A172 (cell line): ENCODE measurements at places on chromosomes 13 and 19. TPM values are rescaled to one million over a fixed set of nuclear protein-coding genes. Genes with fewer than 3 reads are reported as not detected.

DNA sequence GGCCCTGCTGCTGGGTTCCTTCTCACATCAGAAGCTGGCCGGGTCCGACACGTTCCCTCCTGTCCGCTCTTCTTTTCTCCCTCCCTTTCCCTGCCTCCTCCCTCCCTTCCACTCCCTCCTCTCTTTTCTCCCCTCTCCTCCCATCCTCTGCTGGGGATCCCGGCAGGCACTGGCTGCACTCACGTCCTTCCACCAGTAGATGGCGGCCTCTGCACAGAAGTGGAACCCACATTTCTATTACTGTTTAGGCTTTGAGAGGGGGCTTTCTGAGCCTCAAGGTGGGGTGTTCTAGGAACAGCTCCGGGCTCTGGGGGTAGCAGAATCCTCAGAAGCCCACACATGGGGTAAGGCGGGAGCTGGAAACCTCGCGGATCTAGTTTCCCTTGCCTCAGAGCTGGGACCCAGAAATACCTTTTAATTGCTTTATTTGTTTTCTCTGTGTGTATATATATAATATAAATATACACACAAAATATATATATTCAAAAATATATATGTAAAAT, 294.2 kb downstream of the ZNF536 start:
- DNase-seq = peak; percentile 18

DNA sequence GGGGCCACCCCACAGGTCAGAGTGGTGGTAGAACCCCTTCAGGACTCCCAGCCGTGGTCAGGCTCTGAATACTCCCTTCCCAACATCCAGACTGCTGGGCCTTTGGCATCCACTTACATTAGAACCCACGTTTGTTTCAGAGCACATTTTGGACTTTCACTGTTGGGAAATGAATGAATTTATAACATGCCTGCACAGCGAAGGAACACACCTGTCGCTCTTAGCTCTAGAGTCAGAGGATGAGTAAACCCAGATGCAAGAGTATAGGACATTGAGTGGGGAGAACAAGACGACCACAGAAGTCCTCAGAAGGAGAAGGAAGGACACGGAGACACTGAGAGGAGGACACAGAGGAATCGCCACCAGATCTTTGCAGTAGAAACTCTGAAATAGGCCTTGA, 30.9 kb downstream of the SHISA2 start:
- no peak for DNase-seq

- DNase-seq = no peak
Observed at GRCh38 chr19:38250821-38251563, 5.2 kb downstream of the PPP1R14A start.

DNA sequence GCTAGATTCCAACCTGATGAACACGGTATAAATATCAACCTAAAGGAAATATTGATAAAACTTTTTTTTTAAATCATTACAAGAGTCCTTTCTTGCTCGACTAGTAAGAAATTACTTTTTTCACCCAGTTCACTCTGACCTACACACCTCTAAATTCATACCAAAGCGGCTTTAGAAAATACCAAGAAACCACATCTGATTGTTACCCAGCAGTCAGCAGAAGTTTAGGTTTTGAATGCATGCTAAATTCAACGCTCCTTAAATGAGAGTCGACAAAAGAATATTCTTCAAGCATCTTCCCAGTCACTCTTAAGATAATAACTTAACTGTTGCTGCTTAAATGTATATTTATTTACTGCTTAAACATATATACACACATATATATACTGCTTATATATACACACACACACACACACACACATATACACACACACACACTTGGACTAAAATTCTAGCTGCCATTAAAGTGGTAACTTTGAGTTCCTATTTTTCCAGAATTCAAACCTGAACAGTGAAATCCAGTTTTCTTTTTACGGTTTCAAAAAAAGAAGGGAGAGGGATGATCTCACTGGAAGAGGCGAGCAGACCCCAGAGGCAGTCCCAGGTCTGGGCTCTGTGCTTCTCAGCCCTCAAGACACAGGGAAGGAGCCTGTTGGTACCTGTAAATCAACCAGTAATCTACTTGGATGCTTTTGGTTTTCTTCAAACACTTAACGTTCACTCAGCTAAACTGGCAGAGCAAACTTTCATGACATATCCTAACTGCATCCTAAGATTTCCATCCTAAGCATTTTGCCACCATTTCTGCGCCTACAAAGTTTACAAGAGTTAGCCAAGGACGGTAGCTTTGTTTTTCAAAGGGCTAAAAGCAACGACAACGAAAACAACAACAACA, 1.7 kb downstream of the STK24 start:
- peak; percentile 13 for DNase-seq

The ACER1 gene
- not detected in 2 replicates for total RNA-seq

The SPATA13 gene
- 3.4 and 4.8 TPM in 2 replicates for total RNA-seq

GRCh38 chr19:46886546-46887239, 25.9 kb downstream of the ARHGAP35 start:
- DNase-seq = peak; percentile 25

DNA sequence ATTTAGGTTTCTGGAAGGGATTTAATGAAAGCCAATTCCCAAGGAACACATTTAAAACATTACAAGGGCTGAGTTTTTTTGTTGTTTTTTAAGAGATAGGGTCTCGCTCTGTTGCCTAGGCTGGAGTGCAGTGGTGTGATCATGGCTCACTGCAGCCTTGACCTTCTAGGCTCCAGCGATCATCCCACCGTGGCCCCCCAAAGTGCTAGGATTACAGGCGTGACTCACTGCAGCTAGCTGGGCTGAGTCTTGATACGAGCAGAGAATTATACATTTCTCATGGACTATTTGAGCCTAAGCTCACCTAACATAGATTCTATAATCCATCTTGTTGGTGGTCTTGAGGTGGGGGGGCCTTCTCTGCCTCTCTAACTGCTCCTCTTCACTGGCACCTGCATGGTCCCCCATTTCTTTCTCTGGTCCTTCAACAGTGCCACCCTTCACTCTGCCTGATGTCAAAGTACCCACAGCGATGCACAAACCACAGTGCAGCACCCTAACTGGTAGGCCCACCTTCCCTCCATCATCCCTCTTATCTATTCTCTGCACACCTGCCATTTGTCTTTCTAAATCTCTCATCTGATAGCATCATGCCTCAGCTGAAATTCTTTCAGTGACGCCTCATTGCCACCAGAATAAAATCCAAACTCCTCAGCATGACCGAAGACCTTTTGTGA, 37.4 kb downstream of the DOCK9 start:
- DNase-seq = no peak

- no peak for DNase-seq
Observed at GRCh38 chr13:100510208-100510957, 78.2 kb downstream of the GGACT start.

DNA sequence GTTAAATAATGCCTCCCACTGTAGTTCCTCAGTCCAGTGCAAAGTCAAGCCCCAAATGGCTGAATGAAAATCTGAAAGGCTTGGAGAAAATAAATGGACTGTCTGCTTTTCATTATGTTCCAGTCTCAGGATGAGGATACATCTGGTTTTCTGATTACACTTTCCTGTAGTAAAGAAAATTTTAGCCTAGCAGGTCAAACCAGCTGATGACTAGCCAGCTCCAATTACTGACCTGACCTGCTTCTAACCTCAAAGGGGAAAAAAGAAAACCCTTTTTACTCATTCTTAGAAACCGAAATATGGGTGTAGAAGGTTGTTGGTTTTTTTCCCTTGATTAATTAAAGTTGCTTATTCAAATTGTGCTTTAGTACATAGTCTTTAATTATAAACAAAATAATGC, 418.4 kb downstream of the EFNB2 start:
- no peak for DNase-seq

GRCh38 chr13:106163426-106163825, 372.0 kb downstream of the EFNB2 start:
- DNase-seq = no peak

DNA sequence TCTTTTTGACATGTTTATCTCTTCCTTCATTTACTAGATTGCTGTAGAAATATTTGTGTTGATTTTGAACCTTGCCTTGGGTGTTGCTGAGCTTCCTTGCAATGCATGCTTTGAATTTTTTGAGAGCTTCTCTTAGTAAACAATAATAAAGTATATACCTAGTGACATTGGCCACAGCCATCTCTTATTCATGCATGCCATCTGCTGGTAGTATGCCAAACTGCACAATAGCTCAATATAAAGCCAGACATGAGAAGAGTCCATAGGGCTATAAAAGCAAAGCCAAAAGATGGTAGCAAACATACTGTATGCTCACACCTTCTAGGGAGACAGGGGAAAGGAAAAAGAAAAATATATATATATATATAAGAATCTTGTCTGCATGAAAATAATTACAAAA, 18.9 kb upstream of the ZSCAN5A start:
- DNase-seq = peak; percentile 69

- no peak for DNase-seq
Observed at GRCh38 chr13:66344805-66345517, 885.2 kb downstream of the PCDH9 start.

The WDR88 gene
- not detected in 2 replicates for total RNA-seq

GRCh38 chr19:6273701-6274601, 5.8 kb downstream of the MLLT1 start:
- peak; percentile 91 for DNase-seq

The ZNF546 gene
- total RNA-seq = 1.1 and 3.7 TPM in 2 replicates

- no peak for DNase-seq
Observed at GRCh38 chr13:99299256-99299919, 7.8 kb downstream of the GPR183 start.

The TICAM1 gene
- 1.4 and 2.9 TPM in 2 replicates for total RNA-seq

The ICAM4 gene
- total RNA-seq = 0.09 and 0.24 TPM in 2 replicates

- no peak for DNase-seq
Observed at GRCh38 chr13:101930331-101930730, 471.5 kb downstream of the FGF14 start.

GRCh38 chr19:41626877-41627276, at the start of gene CEACAM4:
Gene CEACAM4, minus strand, starts transcription at chr19:41627074. Its CDS starts 111 bp downstream, at chr19:41626963.
- DNase-seq = no peak

- DNase-seq = no peak
Observed at GRCh38 chr13:110714797-110715394, 1.4 kb downstream of the ING1 start.

DNA sequence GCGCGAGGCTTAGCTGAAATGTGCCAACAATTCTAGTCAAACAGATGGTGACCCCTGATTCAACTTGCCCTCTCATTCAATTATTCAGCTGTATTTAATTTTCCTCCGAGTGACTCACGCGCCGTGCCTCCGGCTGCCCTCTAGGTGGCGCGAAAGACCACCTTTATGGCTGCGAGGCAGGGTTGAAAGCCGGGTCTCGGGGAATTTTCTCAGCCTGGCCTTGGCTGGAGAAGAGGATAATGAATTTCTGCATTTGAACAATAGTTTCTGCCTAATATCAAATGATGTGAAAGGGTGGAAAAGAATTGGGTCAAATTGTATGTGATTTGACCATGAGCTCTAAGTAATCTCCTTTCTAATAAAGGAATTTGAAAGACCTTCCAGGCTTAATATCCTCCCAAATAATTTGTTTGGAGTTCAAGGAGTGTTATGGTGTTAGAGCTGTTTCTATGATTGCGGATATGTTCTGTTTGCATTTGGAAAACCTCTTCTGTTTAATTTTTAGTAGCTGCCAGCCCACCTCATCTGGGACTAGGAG, 310.9 kb downstream of the ZNF536 start:
- peak; percentile 79 for DNase-seq

DNA sequence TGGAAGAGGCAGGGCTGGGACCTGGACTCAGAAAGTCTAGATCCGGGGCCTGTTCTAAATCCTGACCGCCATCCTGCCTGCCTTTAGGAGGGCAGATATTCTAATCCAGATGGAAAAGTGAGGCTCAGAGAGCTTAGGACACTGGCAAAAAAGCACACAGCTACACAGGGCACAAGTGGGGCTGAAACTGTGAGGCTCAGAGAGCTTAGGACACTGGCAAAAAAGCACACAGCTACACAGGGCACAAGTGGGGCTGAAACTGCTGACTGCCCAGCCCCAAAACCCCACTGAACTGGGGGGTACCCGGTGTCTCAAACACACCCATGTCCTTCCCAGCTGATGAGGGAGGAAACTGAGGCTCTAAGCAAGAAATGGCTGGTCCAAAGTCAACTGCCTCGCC, 2.0 kb downstream of the AKT1S1 start:
- no peak for DNase-seq

- DNase-seq = peak; percentile 84
Observed at GRCh38 chr19:38290631-38291147, 13.4 kb upstream of the C19orf33 start.

DNA sequence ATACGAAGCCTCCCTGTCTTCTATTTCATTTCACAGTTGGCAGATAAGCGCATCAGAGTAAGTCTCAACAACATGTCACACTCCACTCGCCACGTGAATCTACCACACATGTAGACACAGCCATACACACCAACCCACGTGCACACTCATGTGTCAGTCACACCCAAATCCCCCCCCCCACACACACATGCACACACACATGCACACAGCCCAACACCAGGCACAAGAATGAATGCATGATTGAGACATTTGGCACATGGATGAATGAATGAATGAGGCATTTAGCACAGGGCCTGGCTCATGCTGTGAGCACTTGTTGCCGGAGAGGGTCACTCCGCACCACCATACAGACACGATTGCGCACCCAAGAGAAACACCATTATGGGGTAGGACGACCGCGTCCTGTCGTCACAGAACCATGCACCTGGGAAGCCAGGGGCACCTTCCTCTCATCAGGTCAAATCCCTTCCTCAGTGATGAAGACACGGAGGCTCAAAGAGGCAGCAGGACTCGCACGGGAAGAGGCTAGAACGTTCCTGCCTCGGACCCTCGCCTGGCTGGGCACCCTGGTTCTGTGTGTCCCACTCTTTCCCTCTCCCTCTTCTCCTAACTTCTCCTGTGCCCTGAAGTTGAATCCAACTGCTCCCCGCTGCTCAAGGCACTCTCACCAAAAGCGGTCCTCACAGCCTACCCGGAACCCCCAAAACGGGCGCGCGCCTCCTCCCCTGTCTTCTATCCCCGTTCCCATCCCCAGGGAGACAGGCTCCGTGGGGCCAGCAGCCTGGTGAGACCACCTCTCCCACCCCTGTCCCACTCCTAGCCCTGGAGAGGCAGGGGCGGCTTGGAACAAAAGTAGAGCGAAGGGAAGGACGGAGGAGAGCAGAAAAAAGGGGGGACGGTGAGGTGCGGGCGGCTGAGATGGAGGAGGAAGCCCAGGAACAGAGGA, 1.3 kb downstream of the MEIS3 start:
- DNase-seq = no peak

The UBL5 gene
- 506 and 560 TPM in 2 replicates for total RNA-seq

DNA sequence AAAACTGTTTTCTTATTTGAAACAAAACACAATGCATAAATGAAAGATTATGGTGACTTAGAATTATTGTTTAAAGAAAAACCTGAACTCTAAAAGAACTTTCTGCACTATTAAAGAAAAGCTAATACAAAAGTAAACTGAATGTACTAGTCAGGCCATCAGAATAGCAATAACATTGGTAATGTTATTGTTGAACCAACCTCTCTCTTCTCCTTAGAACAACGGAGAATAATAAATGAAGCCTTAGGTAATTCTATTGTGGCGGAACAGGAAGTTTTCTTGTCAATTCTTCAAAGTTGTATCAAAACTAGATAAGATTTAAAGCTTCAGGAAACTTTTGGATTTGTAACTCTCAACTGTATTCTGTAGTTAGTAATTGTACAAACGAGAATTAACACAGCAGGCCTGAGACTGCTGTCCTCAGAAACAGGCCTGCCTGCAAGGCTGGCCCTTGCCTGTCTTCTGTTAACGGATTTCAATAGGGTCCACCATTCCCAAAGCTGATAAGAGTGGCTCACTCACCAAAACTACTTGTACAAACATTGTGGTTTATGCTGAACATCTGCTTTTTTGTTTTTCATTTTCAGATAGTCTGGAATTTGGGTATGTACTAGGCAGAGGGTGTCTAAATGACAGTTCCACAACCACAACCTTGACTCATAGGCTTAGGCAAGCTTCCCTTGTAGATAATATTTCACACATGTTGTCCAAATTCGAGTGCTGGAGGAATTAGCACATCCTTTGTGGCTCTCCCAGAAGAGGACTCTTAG, 825.8 kb downstream of the GPC5 start:
- peak; percentile 94 for DNase-seq

The MYO1F gene
- 0.02 TPM in 1 of 2 replicates, not detected in the other for total RNA-seq

GRCh38 chr19:43638995-43639518, 593 bp downstream of the CADM4 start:
- no peak for DNase-seq
